ENCODE measurements at places on chromosomes 2 and 18.

GRCh38 chr2:120511947-120512710 is 166.2 kb downstream of the INHBB start:
- no peak for DNase-seq

- DNase-seq = no peak
Observed at GRCh38 chr2:10425699-10426098, 22.4 kb downstream of the ODC1 start.

- DNase-seq = no peak
Observed at GRCh38 chr2:184004948-184005672, 593.2 kb upstream of the ZNF804A start.

- no peak for DNase-seq
Observed at GRCh38 chr2:138244501-138244925, 257.1 kb upstream of the SPOPL start.

DNA sequence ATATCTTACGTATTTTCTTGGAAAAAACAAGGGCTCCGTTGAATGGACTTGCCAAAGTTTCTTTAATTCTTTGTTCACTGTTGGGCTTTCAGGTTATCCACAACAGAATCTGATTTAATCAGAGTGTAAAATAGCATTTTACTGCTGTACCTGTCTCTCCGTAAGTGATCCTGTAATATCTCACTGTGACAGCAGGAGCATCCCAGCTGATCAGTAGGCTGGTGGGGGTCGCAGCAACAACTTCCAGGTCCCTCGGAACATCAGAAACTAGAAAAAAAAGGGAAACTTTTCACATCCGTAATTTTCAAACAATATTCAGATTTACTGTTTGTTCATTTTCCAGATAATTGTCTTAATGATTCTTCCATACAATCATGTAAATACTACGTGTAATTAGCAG is 51.2 kb downstream of the FN1 start:
- no peak for DNase-seq

DNA sequence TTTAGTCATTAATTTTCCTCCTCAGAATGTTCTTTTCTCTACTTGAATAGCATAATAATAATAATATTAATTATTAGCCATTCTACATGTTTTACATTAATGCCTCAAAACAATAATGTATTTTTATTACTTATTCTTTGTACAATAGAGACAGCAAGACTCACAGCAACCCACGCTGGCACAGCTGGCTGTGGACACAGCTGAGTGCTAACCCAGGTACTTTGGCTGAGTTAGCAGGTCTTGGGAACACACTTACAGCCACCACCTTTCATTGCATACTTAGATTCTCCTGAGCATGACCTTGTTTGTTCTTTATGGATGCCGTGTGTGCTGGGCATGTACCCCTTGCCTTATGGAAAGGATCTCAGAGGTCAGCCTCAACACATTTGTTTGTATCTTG is 260.2 kb upstream of the ST6GAL2 start:
- DNase-seq = no peak

DNA sequence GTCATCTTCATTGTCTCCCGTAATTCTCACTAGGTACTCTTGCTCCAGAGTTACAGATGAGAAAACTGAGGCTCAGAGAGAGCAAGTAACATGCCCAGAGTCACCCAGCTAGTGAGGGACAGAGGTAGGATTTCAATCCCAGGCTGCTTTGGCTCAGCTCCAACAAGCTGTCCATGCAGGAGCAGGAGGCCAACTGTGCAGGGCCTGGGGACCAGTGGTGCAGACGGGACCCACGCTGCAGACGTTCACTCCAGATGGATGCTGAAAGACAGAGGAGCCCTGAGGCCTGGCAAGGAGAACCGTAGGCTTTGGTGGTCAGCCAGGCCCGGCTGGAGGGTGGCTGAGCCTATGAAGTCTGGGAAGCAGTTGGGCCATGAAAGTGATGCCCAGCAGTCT is 102.6 kb downstream of the MCFD2 start:
- no peak for DNase-seq

DNA sequence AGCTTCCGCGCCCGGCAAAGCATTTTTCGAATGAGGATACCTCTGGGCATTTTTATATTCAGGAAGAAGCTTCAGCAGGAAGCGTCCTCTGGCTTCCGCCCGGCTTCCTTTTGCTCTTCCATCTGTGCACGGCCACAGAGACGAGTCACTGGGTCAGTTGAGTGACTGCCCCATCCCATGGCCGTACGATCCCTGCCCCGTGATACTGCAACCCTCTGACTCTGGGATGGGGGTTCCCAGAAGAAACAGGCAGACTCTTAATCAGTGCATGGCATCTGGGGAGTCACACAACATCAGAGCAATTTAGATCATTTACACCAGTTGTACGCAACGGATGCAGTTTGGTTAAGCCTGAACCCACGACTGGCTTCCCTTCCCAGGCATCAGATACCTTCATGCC is 40.9 kb downstream of the SLC4A3 start:
- no peak for DNase-seq

- no peak for DNase-seq
Observed at GRCh38 chr2:172182624-172183023, 79.9 kb upstream of the DLX2 start.

DNA sequence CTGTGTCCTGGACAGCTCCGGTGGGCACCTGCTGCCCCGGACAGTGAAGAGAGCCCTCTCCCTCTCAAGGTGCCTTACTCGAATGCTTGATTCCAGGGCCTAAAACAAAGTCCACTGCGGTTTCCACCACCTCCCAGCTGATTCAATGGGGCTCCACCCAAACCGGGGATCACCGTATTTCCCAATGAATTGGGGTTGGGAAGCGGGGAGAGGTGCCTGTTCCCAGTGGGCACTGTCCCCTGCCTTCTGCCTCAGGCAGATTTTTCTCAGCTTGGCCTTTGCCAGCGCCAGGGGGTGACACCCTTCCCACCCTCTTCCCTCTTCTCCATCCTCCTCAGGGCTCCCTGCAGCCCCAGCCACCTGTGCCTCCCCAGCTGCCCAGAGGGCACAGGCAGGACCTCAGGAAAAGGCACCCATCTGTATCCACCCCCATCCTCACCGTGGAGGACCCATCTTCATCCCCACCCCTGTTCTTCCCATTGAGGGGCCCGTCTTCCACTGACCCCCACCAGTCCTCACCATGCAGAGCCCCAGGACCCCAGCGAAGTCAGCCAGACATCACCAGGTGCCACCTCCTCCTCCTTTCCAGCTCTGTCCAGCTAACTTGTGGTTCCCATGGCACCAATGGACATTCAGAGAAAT is 66.7 kb upstream of the HPCAL1 start:
- DNase-seq = no peak

GRCh38 chr2:215532844-215533243 is 97.0 kb upstream of the FN1 start:
- DNase-seq = no peak

DNA sequence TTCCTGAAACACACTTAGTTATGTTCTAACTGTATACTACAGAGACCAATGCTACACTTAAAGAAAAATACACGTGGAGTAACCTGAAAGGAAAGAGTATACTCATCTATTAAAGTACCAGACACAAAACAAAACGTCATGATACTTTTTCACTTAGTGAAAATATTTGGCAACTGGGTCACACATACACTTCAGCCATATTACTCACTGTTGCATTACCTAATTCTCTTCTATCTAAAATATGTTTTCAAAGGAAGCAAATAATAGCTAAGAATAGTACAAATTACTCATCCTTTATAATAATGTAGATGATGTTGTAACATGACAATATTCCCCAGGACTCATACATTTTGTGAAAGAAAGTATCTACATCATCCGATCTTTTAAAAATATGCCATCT is 76.5 kb upstream of the EPB41L3 start:
- DNase-seq = no peak

GRCh38 chr2:24253303-24253919 is 78.6 kb downstream of the FAM228A start:
- DNase-seq = no peak

- no peak for DNase-seq
Observed at GRCh38 chr18:48931680-48932461, 18.9 kb downstream of the SMAD7 start.

DNA sequence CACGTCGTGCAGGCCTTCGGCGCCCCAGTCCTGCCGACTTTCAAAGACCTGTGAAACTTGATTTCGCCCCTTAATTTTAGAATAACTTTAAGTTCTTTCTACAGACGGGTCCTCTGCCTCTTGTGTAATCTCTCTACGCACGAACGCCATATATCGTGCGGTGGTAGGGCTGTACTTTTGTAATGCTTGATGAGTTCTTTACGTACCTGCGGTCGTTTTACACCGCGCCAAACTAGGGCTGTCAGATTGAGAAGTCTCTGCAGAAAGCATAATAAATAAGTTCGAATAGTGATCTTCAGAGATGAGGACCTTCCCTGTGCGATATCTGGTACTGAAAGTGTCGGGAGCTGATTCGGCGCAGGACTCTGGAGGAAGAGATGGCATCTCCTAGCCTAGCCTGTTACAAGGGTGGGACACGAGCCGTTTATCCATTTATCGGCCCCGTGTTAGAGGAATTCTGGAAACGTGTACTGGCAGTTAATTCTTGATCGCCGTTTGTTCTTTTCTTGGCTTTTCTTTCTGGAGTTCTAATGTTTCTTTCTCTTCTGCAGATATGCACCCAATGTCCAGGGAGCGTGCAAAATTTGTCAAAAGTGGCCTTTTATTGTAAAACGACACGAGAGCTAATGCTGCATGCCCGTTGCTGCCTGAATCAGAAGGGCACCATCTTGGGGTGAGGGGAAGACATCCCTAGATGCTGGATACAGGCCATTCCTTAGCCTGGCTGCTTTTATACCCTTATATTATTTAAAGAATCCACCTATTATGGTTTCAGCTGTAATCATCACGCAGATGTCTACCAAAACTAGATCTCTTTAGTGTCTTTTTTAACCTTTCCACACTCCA is 781 bp upstream of the SLC5A6 start:
- DNase-seq = no peak

DNA sequence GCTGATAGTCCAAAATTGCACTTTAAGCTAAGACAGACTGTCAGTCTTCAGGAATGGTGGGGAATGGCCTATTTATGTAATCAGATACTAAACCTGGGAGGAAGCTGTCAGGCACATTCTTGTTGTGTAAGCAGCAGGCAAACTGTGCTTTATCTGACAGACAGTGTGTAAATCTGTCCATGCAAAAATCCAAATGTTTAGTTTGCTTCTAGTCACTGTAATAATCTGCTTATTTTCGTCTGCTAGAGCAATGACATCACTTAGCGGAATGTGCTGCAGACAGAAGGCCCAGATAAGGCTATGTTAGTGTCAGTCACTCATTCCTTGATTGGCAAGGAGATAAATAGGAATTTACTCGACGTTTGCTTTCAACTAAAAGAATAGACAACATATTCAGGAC is 263.5 kb downstream of the ZNF407 start:
- DNase-seq = no peak

- DNase-seq = no peak
Observed at GRCh38 chr2:38123911-38124310, 48.0 kb upstream of the CYP1B1 start.

GRCh38 chr2:174577967-174578589 is 19.5 kb downstream of the WIPF1 start:
- DNase-seq = peak; percentile 26

DNA sequence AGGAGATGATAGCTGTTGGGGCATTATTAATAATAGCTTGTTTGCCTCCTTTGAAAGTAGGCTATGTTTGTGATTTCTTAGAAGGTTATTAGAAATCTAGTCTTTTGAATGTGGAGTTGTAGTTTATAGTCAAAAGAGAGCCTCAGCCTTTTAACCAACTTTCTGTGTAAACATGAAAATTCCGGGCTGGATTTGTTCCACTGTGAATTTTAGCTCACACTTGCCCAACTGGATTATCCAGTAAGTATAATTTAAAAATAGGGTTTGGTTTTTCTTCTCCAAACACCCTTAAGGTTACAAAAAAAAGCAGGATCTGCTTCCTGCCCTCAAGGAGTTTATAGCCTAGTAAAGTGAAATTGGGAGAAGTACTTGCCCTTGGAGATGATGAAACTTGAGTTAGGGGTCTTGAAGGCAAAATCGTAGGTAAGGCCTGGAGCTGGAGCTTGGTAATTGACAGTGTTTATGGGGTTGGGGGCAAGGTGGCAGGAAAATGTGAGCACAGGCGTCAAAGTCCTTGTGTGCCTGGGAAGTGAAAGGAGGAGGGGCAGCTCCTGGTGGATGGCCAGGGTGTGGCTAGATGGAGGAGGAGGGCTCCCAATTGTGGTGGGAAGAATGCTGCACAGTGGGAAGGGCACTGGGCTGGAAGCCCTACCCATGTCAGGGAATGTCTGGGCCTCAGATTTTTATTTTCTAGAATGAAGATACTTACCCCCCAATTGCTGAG is 21.3 kb downstream of the ITGA6 start:
- no peak for DNase-seq

- DNase-seq = no peak
Observed at GRCh38 chr2:78757640-78758039, 267.9 kb upstream of the REG3G start.

DNA sequence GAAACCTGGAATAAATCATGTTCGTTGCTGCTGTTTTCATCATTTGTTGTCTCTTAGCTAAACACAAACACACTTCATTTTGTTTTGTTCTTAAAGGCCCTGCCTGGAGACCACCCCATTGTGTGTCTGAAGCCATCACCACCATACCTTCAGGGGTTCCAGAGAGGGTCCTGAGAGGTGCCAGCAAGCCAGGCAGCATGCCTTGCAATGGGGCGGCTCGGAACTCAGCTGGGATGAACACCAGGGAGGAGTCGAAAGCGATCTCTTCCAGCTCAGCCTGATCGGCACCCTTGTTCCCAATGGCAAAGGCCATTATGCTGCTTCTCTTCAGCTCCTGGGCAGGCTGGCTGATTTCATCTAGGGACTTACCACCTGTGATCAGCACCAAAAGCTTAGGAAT is 33.2 kb downstream of the COL6A3 start:
- DNase-seq = no peak

- DNase-seq = no peak
Observed at GRCh38 chr2:67790622-67791021, 272.2 kb downstream of the C1D start.

- no peak for DNase-seq
Observed at GRCh38 chr2:139031722-139032121, 251.5 kb upstream of the NXPH2 start.

DNA sequence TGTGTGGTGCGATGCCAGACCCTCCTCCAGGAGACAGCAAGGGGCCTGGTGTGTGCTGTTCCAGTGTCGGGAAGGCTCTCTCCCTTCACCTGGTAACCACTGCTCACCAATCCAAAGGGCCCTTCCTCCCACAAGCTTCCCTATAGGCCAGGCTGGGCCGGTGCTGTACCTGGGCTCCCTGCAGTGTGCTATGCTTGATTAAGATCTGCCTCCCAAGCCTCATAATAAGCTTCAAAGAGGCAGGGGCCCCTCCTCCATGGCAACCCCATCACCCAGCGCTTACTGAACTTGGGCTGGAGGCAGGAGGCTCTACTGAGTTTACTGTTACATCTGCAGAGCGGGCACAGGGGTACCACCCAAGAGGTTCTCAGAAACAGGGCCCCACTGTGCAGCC is 4.5 kb upstream of the MAL start:
- DNase-seq = no peak

DNA sequence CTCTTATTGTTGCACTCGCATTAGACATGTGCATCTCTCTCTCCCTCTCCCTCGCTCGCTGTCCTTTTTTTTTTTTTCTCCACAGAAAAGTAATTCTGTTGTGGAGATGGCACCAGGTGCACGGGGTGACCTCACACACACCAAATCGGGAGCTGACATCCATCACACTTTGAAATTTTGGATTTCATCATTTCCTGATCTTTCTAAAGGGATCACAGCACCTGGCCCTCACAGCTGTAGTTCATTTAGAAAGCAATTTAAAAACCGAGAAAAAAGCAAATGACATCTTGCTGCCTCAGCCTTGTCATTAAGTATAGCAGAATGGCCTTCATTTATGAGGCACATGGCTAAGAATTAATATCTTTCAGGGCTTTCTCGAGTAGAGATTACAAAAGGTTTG is 717.2 kb downstream of the RNF144A start:
- DNase-seq = no peak

All from substantia nigra (tissue), 51 donors.